Hematopoietic multipotent progenitor cell (in vitro differentiated cells): ENCODE measurements at places on chromosomes 12 and 14.

DNA sequence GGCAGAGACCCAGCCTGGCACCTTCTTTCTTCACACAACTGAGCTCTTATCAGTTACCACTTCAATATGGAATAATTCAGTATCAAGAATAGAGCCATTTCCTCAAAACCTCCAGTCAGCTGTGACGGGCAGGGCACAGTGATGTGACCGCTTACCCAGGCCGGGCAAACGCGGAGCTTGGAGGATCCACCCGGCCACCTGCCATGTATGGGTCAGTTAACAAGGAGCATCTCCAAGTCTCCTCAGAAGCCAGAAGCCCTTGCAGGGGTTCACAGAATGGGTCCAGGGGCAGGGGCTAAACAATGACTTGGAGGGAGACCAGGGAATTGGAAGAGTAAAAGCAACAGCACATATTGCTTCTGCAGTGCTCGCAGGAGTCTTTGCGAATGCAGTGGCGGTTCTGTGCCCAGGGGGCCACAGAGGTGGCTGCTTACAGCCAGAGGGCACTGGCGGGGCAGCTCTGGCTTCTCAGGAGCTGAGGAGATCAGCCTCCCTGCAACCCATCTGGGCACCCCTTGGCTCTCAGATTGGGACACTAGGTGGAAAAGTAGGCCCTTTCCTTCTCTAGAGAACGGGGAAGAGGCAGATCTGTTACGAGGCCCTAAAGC is 162.3 kb downstream of the CALM1 start:
- DNase-seq = no peak

GRCh38 chr12:1630133-1630826 is 1.2 kb downstream of the WNT5B start:
- no peak for DNase-seq

GRCh38 chr14:94748667-94749347 is 21.1 kb downstream of the GSC start:
- DNase-seq = peak; percentile 44

DNA sequence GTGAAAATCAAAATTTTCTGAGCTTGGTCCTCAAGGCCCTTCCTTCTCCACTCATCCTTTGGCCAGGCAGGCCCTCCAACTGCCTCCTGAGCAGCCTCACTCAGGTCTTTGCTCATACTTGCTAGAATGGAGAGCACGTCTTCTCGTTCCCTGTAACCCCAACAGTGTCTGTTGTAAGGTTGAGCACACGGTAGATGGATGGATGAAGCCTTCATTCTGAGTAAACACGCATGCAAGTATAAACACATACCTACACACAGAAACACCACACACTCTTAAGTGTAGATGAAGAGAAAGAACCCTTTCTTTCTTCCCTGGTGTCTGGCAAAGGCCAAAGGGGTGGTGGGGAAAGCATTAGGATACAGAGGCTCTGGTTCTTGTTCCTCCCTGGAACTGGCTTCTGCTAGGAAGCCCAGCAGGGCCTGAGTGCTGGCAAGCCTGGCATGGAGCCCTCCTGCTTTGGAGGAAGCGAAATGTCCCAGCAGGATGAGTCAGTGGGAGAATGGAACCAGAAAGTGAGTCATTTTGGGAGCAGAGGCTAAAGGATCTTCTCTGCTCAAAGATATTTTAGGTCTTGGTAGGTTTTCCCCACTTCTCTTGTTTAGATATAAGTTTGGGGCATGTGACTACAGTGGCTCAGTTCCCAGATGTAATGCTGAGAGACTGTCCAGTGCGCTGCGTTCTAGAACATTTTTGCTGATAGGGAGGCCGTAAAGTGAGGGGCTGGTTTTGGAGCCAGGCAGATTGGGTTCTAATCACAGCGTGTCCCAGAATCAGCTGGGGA is 127.4 kb downstream of the CACNA1C start:
- DNase-seq = no peak

- peak; percentile 41 for DNase-seq
Measured at GRCh38 chr14:70907996-70908934, 1.0 kb downstream of the PCNX1 start.
